AG04449 (cell line): ENCODE measurements at places on chromosomes 16 and 17.

GRCh38 chr16:70737377-70738082 is 51.7 kb upstream of the MTSS2 start:
- DNase-seq = peak; percentile 63

- DNase-seq = no peak
Observed at GRCh38 chr16:4008116-4008515, 108.1 kb downstream of the ADCY9 start.

DNA sequence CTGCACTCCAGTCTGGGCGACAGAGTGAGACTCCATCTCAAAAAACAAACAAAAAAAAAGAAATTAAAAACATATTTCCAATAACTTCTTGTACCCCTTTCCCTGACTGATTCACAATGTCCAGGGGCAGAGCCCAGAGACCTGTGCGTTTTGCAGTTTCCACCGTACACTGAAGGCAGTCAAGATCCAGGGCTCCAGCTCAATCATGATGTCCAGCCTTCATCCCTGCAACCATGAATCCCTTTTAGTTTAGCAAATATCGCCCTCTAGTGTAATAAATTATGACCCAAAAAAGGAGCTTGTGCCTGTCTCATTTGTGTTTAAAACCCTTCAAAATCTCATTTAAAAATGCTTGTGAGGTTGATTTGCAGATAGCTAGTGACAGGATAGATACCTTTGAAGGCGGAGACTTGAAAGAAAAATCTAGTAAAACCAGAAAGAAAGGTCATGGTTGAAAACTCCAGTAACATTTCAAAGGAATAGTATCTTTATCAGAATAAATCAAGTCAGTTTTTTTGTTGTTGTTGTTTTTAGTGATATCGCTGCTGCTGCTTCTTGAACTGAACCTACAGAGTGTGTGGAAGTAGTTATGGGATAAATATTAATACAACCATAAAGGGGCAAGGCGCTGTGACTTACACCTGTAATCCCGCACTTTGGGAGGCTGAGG is 3.7 kb upstream of the ERN1 start:
- no peak for DNase-seq

GRCh38 chr17:49839455-49839854 is 8.4 kb downstream of the TAC4 start:
- no peak for DNase-seq

DNA sequence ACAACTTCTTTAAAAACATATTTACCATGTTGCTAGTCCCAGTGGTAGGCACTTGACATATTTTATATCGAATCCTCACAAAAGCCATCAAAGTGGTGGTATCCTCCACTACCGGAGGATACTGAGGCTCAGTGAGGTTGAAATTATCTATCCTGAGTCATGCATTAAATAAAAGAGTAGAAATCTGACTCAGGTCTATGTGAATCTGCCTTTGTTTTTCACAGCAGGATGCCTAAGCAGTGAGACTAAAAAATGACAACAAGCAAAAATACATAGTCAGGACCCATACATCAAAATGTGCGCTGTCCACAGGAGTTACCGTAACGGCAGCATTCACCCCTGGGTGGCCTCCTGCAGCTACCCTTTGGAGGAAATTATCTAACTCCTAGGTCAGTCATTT is 17.7 kb downstream of the BRD7 start:
- no peak for DNase-seq

GRCh38 chr17:15651583-15652110 is 32.1 kb upstream of the FBXW10B start:
- peak; percentile 91 for DNase-seq

- DNase-seq = no peak
Observed at GRCh38 chr17:36055921-36056520, 8.1 kb upstream of the CCL18 start.

GRCh38 chr17:732902-733720 is 715 bp downstream of the TLCD3A start:
- DNase-seq = no peak

GRCh38 chr16:81632392-81633146 is 146.5 kb upstream of the PLCG2 start:
- no peak for DNase-seq
